Mesothelial cell of epicardium (in vitro differentiated cells): ENCODE measurements at places on chromosomes 5 and 9.

GRCh38 chr9:28774433-28775235, 1201.4 kb upstream of the C9orf72 start:
- no peak overlapping the region for H3K27ac ChIP-seq
- no peak overlapping the region for H3K4me3 ChIP-seq
- peaks cover 26% of the 10 kb centered on the region for H3K4me1 ChIP-seq

- peaks cover 39% of the 10 kb centered on the region for H3K4me1 ChIP-seq
- H3K27me3 ChIP-seq, result peaks cover 13% of the 10 kb centered on the region
- no peak for DNase-seq
- H3K27ac ChIP-seq, result no peak overlapping the region
- no peaks in the 10 kb centered on the region for H3K36me3 ChIP-seq
- no peak overlapping the region for H3K4me3 ChIP-seq
Measured at GRCh38 chr5:74034733-74035132, 408.7 kb downstream of the ARHGEF28 start.

- no peak overlapping the region for H3K4me3 ChIP-seq
- H3K27ac ChIP-seq, result no peak overlapping the region
- no peak for DNase-seq
- peaks cover 39% of the 10 kb centered on the region for H3K27me3 ChIP-seq
- peaks cover 8% of the 10 kb centered on the region for H3K4me1 ChIP-seq
- H3K36me3 ChIP-seq, result no peaks in the 10 kb centered on the region
Measured at GRCh38 chr5:54959673-54960418, 25.5 kb downstream of the ESM1 start.

GRCh38 chr9:72203205-72203803, 54.1 kb downstream of the GDA start:
- H3K27me3 ChIP-seq, result peaks cover 8% of the 10 kb centered on the region
- no peak for DNase-seq
- no peaks in the 10 kb centered on the region for H3K36me3 ChIP-seq
- H3K4me3 ChIP-seq, result no peak overlapping the region
- H3K27ac ChIP-seq, result no peak overlapping the region

- H3K36me3 ChIP-seq, result peaks cover 7% of the 10 kb centered on the region
- no peak for DNase-seq
- H3K4me3 ChIP-seq, result peak overlapping the region; percentile 71
- H3K27me3 ChIP-seq, result no peaks in the 10 kb centered on the region
Measured at GRCh38 chr5:122478741-122479442, 166.9 kb downstream of the SNCAIP start.

- no peak for DNase-seq
- no peak overlapping the region for H3K27ac ChIP-seq
- H3K36me3 ChIP-seq, result no peaks in the 10 kb centered on the region
- H3K4me3 ChIP-seq, result no peak overlapping the region
- H3K4me1 ChIP-seq, result no peaks in the 10 kb centered on the region
Measured at GRCh38 chr5:119808474-119808873, 179.1 kb downstream of the FAM170A start.
